ENCODE measurements at places on chromosomes 7 and 10.

- DNase-seq, result no peak
These were observed 75.9 kb downstream of the SH2D4B start for GRCh38 chr10:80613466-80614170.

- DNase-seq, result peak; percentile 95
These were observed 387.2 kb upstream of the PODXL start for GRCh38 chr7:131943646-131944045.

DNA sequence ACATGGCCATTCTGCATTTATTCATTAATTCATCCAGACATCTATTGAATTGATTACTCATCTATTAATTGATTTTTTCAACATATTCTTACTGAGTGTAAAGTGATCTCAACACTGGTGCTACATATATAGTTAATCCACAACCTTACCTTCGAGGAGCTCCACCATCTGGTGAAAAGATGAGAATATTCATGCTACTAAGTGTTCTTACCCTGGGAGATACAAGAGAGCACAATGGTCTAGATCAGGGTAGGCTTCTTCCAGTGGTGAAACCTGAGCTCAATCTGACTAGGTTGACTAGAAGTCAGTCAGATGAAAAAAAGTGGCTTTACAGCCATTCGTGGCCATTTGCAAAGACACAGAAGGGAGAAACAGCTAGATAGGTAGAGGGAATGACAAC, 507.4 kb downstream of the ANKRD7 start:
- no peak for DNase-seq

GRCh38 chr7:98881561-98882315, 3.4 kb downstream of the TRRAP start:
- no peak for DNase-seq

GRCh38 chr10:71598621-71599055, 120.9 kb downstream of the C10orf105 start:
- no peak for DNase-seq

DNA sequence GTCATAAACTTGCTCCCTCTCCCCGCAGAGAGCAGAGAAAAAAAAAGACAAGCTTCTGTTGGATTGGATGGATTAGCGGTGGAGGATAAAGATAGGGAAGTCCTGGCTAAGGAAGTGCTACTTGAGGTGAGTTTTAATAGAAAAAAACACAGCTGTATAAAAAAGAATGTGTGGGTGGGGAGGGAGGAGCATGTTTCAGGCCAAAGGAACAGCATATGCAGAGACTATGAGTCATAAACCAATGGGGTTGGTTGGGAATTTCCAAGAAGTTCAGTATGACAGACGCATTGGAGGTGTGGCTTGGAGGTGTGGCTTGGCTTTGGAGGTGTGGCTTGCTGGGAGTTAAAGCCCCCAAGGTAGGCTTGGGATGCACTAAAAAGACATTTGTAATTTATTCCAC, 103.0 kb upstream of the LSM8 start:
- no peak for DNase-seq

DNA sequence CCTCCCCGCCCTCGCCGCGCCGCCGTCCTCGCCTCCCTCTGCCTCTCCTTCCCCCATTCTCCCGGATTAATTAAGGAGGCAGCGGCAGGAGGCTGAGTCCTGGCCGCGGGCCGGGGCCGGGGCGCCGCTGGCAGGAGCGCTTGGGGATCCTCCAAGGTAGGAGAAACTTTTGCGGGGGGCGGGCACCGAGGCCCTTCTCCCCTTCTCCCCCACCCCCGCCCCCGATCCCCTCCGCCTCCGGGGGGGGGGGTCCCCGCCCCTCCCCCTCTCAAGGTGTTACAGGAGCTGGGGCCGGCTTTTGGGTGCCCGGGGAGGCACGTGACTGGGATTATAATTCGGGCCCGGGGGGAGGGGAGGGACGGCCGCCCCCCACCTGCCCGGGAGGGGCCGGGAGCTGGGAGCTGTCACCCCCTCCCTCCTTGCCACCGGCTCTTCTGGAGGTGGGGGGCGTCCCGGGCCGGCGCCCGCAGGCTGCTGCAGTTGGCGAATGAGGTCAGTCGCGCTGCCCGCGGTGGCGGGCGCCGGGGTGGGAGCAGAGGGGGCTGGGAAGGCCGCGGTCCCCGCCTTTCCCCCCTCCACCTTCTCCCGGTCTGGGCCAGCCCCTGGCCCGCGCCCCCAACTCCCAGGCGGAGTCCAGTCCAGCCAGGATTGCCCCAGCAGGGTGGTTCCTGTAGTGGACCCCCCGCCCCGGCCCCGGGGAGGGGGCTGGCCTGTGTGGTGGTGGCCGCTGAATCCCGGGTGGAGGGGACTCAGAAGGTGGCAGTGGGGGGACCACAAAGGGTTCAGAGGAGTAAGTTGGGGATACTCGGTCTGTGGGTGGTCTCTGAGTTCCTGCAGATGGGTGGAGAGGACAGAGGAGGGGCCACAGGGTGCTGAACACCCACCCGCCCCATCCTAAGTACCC, 567 bp downstream of the GTF2IRD1 start:
- no peak for DNase-seq

- peak; percentile 93 for DNase-seq
These were observed 12.7 kb upstream of the GSAP start for GRCh38 chr7:77428777-77429231.

DNA sequence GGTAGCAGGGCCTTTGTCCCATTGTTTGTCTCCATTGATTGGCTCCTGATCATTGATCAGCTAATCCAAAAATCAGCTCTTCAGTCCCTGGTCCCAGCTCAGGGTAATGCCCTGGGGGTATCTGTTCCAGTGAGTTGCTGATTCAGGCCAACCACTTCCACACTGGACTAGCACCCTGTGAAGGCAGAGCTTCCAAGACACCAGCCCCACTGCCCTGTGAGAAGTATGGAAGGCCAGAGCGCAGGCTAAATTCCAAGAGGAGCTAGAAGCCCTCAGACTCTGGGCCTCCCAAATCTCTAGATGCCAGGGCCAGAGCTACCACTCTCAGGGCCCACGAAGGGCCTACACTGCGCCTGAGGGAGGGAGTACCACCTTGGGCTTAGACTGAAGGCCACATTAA, 10.4 kb downstream of the TMEM72 start:
- DNase-seq, result no peak
